Right ventricle myocardium superior (tissue), 1 donor: ENCODE measurements at places on chromosomes 2 and 18. TPM values are rescaled to one million over a fixed set of nuclear protein-coding genes. Genes with fewer than 3 reads are reported as not detected.

Gene ALPG
- total RNA-seq: not detected

DNA sequence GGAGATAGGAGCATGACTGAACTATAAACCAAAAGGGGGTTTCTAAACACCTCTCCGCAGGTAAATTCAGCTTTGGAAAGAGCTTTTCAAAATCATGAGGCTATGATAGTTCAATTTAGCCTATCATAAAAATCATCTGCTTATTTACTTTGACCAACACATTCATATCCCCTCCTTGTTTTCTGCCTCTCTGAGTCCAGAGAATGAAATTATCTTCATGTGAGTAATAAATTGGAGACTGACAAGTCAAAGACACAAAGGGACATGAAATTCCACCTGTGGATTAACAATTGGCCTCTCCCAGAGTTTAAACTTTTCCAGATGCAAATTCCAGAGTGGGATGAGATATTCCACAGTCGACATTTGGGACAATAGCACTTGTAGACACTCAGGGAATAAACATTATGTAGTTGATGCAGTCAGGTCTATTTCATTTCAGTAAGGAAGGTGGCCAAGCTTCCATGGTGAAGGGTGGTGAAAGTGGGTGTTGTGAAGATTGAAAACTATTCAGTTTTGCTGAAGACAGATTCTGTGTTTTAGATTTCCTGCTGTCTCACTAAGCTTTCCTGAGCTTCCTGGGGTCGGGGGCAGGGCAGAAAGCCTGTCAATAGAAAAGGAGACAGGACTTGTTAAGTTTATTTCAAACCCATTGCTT, 84.7 kb downstream of the CDC42EP3 start:
- no peak for DNase-seq

DNA sequence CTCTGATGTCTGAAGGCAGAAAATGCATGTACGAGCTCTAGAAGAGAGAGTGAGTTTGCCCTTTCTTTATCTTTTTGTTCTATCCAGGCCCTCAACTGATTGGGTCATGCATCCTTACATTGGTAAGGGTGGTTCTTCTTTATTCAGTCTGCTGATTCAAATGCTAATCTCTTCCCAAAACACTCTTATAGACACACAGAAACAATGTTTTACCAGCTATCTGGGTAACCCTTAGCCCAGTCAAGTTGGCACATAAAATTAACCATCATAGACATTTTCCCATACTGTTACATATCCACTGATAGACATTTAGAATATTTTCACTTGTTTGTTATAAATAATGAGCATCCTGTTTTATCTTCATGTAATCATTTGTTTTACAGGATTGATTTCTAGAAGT, 141.2 kb downstream of the TAF4B start:
- DNase-seq: no peak

DNA sequence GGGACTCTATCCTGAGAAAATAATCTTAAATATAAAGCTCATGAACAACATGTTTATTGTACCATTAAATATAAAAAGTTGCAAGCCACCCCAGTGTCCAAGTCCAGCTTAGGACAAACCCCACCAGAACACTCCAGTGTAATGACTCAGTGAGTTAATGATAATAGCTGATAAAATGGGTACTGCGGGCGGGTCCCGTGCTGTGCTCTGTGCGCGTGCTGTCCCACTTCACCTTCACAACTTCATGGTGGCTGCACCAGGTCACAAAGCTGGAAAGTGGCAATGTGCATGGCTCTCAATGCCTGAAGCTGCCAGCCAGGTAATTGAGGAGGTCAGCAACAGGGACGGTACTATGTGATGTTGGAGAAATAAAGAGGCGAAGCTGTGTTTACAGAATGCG, 18.6 kb downstream of the DGKD start:
- DNase-seq: no peak

Gene SLC66A2
- 25.4 TPM for total RNA-seq

Gene EML6
- 0.56 TPM for total RNA-seq

DNA sequence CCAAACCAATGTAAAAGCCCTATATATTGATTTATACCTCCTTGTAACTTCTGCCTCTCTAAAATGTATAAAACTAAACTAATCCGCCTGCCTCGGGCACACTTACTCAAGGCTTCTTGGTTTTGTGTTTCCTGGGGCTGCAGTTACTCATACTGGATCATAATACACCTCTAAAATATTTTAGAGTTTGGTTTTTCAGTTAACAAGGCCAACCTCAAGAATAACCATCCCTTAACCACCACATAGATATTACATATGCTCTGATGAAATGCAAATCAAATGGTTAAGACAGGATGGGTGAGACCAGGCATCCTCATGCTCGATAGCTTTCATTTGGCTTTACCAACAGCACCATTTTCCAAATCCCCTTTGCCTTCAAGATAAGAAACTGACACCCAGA, 46.4 kb downstream of the UXS1 start:
- no peak for DNase-seq

DNA sequence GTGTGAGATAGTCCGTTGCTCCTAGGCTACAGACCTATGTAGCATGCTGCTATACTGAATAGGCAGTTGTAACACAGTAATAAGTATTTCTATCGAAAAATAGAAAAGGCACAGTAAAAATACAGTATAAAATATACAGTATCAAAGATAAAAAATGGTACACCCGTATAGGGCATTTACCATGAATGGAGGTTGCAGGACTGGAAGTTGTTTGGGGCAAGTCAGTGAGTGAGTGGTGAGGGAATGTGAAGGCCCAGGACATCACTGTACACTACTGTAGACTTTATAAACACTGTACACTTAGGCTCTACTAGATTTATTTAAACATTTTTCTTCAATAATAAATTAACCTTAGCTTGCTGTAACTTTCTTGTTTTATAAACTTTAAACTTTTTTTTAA, 3.5 kb downstream of the MAP3K20 start:
- DNase-seq: no peak

GRCh38 chr2:112782234-112782799, 2.0 kb downstream of the IL1A start:
- no peak for DNase-seq

Gene AQP12A
- total RNA-seq: not detected

GRCh38 chr18:59467497-59467896, 108.4 kb upstream of the LMAN1 start:
- DNase-seq: no peak

- no peak for DNase-seq
Observed at GRCh38 chr2:64661741-64662169, 8.0 kb upstream of the SERTAD2 start.

GRCh38 chr2:17573085-17573803, 32.7 kb downstream of the VSNL1 start:
- DNase-seq: no peak

DNA sequence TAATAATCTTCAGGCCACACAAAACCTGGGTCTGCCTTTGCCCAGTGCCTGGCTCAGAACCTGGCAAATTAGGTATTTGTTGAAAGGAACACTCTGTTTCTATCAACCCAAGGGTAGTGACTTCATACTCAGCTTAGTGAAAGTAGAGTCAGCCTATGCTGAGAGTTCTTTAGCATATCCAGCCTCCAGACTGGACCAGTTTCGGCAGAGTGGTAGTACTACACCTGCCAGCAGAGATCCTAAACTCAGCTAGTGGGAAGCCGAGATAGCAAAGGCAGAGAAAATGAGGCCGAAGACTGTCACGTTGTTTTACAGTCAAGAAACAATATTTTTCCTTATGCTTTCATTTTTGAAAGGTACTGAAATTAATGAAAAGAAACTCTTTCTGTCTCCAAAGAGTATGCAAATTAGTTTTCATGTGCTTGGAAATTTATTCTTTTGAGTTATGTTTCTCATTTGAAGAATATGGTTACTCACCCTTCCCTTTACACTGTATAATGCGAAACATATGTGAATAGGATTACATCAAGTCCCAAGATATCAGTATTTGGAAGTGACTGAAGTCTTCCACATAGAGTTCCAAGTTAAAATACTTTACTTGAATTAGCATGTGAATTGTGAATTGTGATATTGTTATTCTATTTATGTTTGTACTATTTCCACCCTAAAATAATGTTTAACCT, 52.2 kb upstream of the UGP2 start:
- no peak for DNase-seq

GRCh38 chr2:55283083-55283482, 14.1 kb upstream of the MTIF2 start:
- DNase-seq: no peak

Gene ADAM23
- 58.9 TPM for total RNA-seq

DNA sequence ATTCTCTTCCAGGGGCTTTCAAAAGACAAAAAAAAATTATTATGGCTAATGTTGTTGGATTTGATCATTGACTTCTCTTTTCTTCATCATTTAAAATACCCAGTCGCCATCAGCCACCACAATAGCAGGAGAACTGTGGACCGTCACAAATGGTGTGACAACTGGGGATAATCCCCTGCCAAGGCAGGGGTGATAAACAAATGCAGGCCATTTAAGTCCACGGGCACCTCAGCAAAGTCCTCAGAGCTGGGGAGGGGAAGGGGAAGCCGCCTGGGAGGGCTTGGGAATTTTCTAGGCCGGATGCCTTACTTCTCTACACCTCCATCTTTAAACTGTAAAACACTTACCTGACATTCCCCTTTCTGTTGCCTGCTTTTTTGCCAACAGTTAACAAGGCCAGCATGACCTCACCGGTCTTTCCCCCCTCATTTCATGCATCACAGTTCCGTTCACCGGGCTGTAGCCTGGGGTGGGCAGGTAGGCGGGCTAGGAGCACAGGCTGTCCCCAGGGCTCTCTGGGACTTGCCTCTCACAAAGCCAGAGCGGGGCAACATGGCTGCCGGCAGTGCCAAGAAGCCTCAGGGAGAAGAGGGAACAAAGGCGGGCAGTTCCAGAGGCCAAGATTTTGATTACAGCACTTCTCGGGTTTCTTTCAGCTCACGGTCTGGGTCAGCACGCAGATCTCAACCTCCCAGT, 820.4 kb downstream of the BCL11A start:
- DNase-seq: no peak

- DNase-seq: no peak
Observed at GRCh38 chr2:173854840-173855239, 110.3 kb downstream of the SP3 start.

- no peak for DNase-seq
Observed at GRCh38 chr2:61995515-61995914, 90.0 kb downstream of the COMMD1 start.

- DNase-seq: no peak
Observed at GRCh38 chr2:10499911-10500521, 51.9 kb upstream of the ODC1 start.

DNA sequence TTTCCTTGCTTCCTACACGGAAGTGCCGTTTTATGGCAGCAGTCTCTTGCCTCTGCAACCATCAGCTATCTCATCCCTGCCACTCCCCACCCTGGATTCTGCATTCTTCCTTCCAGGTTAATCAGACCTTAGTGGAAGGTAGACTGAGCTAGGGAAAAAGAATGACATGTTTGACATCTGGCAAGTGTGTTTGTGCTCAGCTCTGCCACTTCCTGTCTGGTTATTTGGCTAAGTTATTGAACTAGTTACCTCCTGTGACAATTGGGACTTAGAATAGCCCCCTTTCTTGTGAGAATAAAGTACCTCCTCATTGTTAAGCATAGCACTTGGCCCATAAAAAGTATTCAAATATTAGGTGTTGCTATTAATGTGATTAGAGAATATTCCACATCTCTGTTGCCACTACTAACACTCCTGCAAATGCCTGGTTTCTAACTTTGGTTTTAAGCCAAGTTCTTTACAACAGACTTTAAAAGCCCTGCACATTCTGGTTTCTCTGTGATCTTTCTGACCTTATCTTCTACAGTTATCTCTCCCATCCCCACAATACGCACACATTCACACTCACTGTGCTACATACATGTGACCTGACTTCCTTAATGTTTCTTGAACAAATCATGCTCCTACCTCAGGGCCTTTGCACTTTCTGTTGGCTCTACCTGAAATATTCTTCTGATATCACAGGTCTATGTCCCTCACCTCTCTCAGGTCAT, 10.8 kb upstream of the MAPRE2 start:
- no peak for DNase-seq

DNA sequence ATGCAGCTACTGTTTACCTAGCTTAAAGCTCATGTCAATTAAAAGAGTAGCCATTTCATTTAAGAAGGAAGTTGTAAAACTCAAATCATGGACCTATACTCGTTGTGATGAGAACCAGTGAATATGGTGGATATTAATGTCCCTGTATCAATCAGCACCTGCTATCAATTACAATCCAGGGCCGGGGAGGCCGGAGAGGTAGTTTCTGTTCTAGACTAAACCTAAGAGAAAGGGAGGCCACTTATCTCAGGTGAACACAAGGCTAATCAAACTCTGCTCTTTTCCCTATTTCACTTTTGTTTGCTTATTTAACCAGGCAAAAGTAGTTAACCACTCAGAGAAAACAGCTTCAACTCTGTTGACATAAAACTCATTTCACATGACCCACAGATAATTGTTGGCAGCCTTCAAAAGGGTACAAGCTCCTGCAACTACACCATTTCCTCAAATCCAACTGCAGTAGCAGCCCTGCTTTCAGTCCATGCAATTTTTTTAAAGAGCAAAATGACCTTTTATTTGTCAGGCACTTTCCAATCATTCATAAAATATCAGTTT, 27.8 kb upstream of the SLC9A2 start:
- DNase-seq: no peak

DNA sequence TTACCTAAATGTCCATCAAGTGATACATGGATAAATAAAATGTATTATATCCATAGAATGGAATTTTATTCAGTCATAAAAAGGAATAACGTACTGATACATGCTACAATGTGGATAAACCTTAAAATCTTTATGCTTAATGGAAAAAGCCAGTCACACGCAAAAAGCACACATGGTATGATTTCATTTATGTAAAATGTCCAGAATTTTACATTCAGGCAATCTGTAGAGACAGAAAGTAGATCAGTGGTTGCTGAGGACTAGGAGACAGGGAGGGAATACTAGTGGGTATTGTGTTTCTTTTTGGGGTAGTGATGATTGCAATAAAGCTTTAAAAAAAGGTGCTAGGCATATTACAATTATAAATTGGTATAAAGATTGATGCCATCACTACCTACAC, 30.7 kb upstream of the CD302 start:
- no peak for DNase-seq

DNA sequence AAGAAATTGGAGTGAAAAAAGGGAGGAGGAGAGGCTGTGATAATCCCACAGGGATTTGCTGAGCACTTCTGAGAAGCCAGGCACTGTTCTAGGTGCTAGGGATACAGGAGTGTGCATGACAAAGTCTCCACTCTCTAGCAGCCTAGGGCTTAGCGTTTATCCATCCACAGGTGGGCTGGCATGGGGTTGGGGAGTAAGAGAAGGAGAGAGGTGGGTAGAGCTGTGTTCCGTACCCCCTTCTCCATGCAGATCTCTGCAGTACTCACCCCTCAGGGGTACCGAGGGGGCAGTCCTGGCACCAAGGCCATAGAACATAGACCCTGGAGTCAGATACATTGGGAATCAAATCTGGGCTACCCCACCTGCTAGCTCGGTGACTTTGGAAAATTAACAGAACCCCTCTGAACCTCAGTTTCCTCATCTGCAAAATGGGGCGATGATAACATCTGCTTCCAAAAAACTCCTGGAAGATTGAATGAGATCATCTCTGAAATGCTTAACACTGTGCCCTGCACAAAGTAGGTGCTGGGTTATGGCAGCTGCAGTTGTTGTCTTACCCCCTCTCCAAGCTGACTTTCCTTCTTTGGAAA, 18.6 kb downstream of the FOSL2 start:
- peak; percentile 10 for DNase-seq
